ENCODE measurements at places on chromosomes 3 and 15. TPM values are rescaled to one million over a fixed set of nuclear protein-coding genes. Genes with fewer than 3 reads are reported as not detected.

GRCh38 chr3:186105543-186105942 lies 3.3 kb downstream of the ETV5 start:
- no peak for DNase-seq

DNA sequence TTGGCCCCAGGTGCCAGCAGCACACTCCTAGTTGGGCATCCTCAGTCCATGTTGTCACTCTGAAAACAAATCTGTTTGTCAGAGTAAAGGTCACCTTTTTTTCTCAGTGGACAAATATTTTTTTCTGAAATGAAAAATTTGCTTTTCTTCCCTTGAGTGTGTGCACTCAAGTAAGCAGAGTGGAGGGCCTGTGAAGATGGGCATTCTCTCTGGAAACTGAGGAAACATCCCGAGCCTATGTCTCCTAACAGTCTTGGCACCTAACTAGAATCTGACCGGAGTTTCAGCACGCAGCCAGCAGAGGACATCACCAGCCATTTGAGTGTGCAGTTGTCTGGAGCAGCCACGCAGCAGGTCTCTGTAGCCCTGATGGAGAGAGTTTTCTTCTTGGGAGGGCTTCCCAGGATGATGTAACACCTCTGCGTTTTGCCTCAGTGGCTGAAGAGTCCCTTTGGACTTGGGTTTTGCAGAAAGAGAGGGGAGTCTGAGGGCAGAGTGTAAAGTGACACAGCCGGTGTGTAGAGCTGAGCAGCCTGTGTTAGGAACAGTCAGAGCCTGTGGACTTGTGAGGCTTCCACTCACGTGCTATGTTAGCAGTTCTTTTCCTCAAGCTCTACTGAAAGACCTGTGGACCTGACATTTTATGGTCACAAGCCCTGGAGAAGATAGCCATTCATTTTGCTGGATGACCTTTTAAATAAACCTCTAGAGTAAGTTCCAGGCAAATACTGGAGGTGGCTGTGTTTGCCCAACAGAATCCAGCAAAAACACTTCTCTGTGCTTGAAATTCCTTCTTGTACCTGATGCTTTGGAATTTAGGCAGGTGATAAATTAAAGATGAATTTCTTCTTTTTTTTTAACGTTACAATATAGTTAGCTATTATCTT lies 51.6 kb downstream of the ABHD2 start:
- DNase-seq = no peak

DNA sequence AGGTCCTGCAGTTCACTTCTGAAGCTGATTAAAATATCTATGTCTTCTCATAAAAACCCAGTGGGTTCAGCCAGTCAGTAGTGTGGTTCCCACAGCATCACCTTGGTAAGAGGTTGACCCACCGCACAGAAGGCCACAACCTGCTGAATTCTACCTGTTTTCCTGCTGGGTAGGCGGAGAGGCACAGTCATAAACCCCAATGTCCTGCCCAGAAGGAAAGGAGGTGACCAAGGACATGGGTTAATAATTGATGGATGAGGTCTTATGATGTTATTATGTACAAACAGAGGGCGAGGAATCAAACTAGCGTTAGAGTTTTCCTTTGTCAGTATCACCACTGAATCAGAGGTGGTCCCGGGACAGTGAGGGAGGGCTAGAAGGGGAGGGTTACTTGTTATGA lies 27.8 kb downstream of the CA12 start:
- peak; percentile 35 for DNase-seq

GRCh38 chr3:194306109-194306686 lies 44.9 kb downstream of the CPN2 start:
- DNase-seq = no peak

GRCh38 chr3:60954048-60954447 lies 297.2 kb downstream of the FHIT start:
- DNase-seq = no peak

DNA sequence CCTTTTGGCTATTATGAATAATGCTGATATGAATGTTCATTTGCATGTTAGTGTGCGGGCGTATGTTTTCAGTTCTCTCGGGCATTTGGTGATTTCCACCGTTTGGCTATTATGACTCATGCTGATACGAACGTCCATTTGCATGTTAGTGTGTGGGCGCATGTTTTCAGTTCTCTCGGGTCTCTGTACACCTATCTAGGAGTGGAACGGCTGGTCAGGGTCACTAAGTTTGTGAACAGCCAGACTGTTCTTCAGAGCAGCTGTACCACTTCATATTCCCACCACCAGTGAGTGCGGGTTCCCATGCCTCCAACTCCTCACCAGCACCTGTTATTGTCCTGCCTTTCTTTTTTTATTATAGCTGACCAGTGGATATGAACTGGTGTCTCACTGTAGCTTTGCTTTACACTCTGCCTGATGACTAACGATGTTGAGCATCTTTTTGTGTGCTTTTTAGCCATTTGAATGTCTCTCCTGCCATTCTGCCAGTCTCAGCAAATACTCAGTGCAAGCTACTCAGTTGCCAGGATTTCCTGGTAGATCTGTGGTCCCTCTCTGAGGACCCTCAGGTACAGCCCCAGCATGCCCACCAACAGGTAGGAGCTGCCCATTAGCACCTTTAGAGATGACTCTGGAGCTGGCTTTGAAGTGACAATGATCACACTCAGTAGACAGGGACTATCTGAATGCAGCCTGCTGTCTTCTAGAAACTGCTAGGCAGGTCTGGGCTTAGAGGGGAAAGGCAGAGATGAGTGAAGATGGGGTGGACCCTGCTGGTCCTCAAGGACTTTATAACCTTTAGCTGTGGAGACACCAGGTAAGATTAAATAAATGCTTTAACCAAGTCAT lies 141.1 kb downstream of the XXYLT1 start:
- DNase-seq = no peak

DNA sequence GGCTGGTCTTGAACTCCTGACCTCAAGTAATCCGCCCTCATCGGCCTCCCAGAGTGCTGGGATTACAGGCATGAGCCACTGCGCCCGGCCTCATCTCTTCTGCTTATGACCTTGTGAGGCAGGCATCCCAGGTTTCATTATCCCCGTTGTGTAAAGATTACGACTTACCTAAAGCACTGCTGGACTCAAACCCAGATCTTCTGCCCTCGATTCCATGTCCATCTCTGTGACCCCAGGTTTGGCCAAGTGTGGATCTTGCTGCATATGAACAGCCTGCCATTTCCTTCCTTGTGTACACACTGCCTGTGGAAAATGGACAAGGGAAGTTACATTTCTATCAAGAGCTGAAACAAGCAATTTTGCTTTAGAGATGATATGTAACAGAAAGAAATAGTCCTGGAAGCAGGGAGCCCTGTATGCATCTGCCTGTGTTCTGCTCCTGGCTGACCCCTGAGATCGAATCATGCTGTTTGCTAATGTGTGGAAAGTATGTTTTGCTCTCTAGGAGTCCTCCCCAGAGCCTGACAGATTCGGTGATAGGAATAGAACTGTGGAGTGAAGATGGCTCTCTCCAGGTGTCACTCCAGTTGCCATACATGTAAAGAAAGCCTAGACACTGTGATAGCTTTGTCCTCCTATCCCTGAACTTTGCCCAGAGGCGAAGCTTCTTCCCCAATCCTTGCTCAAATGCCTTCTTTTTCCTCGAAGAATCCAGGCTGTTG lies 11.8 kb upstream of the LIPC start:
- no peak for DNase-seq

DNA sequence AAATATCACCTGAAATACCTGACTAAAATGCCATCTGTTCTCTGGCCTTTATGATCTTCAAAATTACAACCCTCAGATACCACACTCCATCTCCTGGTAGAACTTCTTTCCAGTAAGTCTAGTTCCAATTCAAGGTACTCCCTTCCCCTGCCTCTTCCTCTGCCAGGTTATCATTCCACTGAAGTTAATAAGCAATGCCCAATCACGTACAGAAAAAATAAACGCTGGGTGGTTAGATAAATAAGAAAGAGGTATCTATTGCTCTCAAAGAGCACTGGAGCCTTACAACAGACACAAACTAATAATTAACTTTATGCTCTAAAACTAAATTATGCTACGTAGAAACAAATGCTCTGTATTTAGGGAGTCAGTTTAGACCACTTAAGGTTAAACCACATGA lies 112.5 kb downstream of the MYO9A start:
- no peak for DNase-seq

DNA sequence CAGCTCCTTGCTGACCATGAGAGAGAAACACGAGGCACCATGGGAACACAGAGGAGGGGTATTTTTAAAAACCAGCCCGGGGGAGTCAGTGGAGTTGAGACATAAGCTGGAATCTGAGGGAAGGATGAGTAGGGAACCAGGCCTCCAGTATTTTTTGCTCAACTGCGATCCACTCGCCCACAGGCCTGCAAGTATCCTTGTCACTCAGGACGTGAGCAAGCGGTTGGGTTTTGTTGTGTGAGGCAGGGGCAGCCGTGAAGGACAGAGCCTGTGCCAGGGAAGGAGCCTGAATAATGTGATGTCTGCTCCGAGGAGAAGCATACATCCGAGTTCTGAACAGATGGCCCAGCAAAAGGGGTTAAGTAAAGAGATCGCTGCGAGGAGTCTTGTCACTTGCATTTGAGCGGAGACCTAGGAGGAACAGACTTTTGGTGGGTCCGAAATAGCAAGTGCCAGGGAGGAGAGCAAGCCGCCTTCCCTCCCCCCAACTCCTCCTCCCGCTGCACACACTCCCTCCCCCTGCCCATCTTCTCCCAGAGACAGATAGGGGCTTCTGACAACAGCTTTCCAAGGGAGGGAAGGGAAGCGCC lies 20.4 kb upstream of the NTRK3 start:
- DNase-seq = no peak

The AHSG gene
- total RNA-seq = not detected

The GOLGA6A gene
- not detected for total RNA-seq

The ITIH1 gene
- total RNA-seq = not detected
